ENCODE measurements at places on chromosomes 16 and 17.

DNA sequence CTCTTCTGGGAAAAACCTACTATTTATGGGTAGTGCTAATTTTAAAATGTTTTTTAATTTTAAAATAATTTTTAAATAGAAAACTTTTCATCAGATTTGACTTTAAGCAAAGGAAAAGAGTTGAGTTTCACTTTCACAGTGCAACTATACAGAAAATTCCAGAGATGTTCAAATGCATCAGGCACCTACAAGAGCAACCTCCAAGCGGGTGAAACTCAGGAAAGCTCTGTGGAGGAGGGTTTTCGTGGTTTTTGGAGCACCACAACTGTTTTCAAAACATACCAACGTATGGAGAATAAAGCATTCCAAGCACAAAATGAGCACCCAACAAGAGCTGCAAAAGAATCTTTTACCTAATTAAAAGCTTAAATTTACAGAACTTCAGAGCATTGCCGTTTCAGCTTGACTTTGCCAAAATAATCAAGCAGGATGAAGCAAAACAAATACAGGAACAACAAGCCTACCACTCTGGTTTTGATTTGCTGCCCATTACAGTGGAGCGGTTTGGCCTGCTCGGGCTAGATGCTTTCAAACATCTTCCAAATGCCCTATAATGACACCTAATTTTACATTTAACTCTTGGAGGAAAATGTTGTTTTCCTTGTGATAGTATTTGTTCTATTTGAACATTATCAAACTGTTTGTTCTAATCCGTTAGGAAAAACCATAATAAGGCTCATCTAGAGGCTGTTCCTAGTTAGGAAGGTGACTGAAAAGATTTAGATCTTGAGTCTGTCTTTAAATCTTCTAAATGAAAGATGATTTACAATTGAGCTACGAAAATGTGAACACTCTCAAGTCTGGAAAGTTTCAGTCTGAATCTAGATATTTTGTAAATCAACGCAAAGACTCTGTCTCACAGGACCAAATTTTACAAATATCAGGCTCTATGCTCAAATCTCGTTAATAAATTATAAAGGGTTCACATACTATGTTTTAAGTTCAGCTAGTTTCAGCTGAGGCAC is 34.5 kb downstream of the NACA2 start:
- no peak for DNase-seq

- no peak for DNase-seq
Measured at GRCh38 chr17:2551493-2551892, 39.8 kb upstream of the METTL16 start.

DNA sequence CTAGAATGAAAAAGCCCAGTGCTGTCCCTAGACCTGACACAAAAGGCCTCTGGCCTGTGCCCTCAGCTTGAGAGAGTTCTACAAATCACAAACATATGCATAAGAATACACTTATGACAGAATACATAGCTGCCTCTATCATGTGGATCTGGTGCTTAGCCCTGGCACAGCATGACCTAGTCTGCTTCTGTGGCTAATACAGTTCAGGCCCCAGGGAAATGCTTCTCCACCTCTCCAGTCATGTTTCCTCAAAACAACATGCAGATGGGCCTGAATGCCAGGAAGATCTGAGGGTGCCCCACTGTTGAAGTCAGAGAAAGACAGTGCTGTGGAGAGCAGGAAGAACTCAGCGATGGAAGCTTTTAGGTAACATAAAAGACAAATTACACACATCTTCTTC is 231.9 kb upstream of the SALL1 start:
- no peak for DNase-seq

DNA sequence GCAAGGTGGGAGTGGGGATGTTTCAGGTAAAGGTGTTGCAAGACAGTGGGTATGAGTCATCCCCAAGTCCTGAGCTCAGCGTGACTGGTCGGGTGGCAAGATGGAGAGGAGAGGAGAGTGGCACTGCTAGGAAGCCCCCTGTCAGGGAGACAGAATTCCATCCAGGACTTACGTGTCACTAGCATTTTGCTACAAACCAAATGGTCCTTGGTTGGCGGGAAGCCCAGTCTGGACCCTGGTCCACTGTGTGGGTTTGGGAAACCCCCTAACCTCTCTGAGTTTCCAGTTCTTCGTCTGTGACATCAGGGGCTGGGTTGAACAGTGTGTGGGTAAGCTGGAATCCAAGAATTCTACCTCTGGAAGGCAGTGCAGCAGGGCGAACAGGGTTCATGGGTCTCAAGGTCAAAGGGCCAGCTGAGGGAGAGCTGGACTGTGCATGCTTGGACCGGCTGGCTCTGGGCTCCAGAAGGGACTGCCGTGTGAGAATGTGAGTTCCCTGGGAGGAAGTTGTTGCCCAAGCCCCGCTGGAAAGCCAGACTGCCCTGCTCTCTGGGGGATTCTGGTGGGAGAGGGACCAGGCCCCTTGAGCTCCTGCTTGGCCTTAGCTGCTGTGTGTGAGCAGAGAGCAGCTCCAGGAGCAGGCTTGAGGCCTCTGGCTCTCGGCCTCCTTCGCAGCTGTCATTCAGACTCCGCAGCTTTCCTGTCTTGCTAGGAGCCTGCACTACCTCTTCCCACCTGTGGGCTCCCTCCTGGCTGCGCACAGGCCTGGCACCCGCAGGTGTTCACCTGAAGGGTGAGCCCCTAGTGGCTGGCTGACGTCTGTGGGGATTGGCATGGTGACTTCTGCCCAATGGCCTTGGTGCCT is 84.6 kb downstream of the NT5M start:
- no peak for DNase-seq

DNA sequence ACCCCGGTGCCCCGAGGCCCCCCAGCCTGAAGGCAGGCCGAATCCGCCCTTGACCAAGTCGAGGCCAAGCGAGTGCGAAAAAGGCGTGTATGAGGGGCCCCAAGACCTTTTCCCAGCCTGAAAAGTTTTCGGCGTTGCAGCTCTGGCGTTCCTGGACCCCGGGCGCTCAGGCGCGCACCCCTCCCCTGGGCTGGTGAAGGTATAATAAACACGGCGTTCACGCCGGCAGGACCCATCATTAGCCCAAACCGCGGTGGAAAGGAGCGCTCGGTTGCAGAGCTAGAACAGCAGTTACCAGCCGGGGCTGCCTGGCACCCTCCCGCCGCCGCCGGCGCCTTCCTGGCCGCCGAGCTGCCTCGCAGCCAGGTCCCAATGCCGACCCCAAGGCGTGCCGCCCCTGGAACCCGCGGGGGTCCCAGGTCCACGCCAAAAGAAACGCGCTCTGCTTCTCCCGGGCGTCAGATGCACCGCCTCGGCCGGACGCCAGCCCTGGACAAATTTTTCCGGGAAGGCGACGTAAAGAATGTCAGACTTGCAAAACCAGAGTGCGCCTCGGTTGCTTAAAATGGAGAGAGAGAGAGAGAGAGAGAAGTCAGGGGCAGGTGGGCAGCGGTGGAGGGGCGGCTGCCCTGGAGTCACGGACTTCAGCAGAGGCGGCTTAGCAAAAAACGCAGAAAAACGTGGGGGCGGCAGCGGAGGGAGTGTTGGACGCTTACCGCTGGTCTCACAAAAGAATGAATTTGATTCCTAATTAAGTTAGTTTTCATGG is 11.5 kb upstream of the FOXF1 start:
- no peak for DNase-seq

GRCh38 chr16:12435018-12435417 is 368.7 kb downstream of the CPPED1 start:
- no peak for DNase-seq

DNA sequence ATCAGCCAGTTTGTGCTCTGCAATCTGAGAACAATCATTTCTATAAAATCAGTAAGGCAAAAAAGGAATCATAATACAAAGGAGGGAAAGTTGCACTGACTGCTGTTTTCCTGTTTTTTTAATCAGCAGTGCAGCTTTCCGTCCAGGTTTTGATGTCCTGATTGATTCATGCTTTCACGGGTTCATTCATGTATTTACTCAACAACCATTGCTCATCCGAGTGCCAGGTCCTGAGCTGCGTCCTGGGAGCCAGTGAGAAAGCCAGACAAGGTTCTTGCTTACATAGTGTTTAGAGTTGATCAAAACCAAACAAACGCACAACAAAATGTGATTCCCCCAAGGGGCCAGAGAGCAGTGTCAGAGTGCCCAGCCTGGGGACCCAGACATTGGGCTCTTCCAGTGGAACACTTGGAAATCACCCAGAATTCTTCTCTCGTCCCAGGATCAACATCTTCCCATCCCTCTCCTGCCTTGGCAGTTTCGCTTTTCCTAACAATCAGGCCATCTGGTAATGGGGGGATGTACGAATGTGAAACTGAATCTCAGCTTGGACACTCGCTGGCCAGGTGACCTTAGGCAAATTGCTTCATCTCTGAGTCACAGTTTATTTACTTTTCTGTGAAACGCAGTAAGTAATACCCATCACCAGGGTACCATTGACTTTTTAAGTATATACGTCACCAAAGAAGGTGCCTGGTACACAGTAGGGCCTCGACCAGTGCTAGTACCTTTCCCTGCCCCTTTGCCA is 13.3 kb upstream of the C1QL1 start:
- DNase-seq = peak; percentile 48

DNA sequence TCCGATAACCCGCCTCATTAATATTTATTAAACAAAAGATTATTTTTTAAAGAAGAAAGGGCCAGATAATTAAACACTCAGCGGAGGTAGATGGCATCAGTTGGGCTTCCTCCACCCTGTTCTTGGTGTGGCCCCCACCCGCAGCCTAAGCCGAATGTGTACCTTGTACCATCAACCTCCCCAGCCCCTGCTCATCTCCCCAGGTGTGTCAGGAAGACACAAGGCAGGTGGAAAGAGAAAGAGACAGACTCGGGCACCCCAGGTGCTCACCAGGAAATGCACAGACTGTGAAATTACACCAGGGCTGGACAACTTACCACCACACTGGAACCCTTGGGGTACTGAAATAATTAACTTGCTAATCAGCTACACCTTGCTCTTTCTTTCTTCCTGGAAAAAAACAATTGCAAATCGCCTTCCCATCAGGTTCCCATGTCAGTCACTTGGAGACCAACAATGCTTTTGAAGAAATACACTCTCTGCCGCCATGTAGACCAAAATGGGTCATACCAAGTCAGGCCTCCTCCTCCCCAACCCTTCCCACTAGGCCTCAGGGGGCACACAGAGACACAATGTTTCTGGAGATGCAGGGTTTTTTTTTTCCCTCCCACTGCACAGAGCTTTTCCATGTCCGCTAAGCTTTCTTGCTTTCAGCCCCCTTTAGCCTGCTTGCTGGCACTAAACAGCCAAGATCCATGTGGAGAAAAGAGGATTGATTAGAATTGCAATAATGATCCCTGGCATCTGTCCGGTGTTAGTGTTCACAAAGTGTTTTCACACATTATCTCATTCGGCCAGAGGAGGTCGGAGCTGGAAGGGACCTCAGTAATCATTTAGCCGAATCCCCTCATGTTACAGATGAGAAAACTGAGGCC is 8.6 kb upstream of the LHX1 start:
- no peak for DNase-seq

DNA sequence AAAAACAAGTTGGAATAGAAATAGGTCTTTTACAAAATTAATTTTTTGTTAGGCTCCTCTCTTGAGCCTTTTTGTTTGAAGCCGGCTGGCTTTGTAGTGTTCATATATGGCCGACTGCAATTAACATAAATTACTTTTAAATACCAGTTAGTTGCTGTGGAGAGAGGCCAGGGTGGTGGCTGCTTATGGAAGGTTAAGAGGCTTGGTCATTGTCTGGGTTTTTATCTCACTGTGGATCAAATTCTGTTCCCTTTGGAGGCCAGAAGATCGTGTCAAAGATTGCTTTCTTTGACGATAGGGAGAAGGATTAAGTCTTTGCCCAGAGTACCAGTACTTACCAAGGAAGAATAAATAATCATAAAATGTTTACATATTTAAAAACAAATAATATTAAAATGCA is 39.9 kb downstream of the MSI2 start:
- DNase-seq = no peak

DNA sequence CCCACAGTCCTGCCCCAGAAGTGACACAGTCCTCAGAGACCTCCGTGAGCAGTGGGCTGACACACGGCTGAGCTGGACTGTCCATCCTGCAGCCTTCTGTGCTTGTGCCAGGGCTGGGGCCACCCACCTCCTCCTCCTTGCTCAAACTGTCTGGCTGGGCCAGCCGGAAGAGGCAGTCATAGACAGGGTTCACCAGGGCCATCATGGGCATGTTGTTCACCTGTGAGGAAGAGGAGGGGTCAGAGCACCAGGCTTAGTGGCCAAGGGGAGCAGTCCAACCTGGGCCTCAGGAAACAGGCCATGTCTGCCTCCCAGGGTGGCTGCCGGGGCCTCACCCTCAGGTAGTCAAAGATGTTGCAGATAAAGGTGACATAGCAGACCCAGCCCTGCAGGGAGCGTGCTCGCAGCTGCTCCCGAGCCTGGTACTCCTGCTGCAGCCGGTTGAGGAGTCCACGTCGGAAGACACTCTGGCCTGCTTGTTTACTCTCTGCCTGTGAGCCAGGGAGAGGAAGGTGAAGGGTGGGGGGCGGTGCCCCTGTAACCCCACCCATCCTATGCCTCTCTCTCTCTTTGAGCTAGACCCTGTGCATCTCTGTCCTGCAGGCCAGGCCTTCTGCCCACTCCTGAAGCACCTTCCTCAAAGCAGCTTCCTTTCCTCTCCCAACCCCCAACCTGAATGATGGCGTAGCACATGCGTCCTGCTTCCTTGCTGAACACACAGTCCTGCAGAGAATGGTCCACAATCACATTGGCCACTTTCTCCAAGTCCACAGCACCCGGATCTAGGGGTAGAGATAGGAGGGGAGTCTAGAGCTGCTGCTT is 3.4 kb downstream of the MIF4GD start:
- DNase-seq = no peak

DNA sequence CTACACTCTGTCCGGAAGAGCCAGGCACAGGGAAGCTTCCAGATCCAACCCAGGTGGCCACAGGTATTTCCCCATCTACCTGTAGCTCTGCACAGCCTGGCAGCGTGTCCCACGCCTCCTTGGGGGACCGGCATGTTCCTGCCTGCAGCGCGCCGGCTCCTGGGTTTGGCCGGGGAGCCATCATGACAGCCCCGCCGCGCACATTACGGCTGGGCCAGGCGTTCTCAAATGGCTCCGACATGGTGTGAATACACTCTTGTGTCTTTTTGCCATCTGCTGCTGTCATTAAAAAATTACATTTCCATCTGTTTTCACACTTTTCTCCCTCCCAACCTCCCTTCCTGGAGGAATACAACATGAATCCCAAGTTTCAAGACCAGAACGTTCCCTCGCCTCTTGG is 8.0 kb upstream of the GINS2 start:
- DNase-seq = no peak

DNA sequence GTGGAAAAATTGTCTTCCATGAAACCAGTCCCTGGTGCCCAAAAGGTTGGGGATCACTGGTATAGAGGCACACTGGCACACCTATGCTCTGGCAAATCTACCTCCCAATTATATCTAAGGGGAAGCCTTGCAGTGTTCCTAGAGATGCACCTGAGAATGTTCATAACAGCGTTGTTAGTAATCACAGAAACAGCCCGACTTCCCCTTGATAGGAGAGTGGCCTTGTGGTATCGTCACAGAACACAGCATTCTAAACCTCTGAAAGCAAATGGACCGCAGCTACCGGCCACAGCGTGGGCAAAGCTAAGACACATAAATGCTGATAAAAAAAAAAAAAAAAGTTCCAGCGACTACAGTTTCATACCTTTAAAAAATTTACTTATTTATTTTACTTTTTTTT is 39.1 kb upstream of the ADGRG1 start:
- DNase-seq = no peak

GRCh38 chr17:30323262-30323894 is 10.5 kb downstream of the TMIGD1 start:
- no peak for DNase-seq

Data from kidney epithelial cell (primary cell).